Central memory CD4-positive, alpha-beta T cell (primary cell): ENCODE measurements at places on chromosomes 12 and 14.

GRCh38 chr14:77488558-77488957 lies 10.1 kb downstream of the ISM2 start:
- DNase-seq: no peak

- DNase-seq: no peak
Observed at GRCh38 chr12:18068355-18068754, 21.6 kb downstream of the RERGL start.

GRCh38 chr12:107667464-107667863 lies 18.1 kb upstream of the PWP1 start:
- DNase-seq: no peak

GRCh38 chr14:62706217-62706616 lies 339.0 kb downstream of the KCNH5 start:
- no peak for DNase-seq

GRCh38 chr12:126432780-126433179 lies 1367.5 kb downstream of the AACS start:
- DNase-seq: no peak

GRCh38 chr12:124273630-124274029 lies 21.3 kb upstream of the RFLNA start:
- no peak for DNase-seq

- no peak for DNase-seq
Observed at GRCh38 chr14:48849741-48850322, 736.3 kb downstream of the RPS29 start.

GRCh38 chr14:27372771-27373170 lies 774.9 kb upstream of the NOVA1 start:
- DNase-seq: no peak

DNA sequence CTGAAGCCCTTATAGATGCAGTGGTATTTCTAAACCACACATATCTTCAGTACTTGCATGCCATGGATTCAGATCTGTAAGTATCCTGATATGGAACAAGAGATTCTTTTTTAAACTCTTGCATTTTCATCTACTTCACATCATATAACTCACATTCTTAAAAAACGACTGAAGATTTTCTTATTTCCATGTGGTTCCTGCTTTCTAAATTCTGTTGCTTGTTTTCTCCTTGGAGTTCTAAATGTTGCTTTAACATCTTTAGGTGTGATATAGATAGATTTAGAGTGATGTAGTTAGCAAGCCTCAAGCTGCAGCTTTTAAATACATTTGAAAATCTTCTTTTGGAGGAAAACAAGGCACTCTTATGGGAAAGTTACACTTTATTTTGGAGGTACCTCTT lies 455.4 kb downstream of the FOXG1 start:
- no peak for DNase-seq

- no peak for DNase-seq
Observed at GRCh38 chr14:68444449-68445168, 348.3 kb downstream of the ZFP36L1 start.

- DNase-seq: no peak
Observed at GRCh38 chr12:67456431-67456901, 187.3 kb downstream of the CAND1 start.

DNA sequence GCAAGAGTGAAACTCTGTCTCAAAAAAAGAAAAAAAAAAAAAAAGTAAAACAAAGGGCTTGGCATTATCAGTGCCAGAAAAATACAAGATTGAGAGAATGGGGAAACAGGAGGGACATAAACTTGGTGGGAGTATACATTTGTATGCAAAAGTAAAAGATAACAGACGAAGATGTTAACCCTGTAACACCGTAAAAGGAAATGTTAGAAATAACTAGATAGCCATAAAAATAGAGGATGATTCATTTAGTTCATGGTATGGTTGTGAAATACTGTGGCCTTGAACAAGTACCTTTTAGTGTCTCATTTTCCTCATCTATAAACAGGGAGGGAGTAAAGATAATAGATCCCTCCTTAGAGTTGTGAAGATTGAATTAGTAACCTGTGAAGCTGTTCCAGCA lies 33.3 kb downstream of the ATP2A2 start:
- DNase-seq: no peak

DNA sequence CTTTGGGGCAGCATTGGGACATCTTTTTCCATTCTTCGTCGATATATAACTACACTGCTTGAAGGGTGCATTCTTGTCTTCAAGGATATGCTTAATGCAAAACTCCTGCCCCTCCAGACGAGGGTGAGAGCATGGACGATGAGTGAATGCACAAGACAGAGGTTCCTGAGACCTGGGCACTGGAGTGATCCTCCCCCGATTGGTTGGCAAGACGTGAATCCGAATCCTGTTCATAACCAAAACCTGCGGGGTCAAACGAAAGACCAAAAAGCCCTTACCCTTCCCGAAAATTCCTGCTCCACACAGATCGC lies 684 bp downstream of the KANSL2 start:
- no peak for DNase-seq

- DNase-seq: no peak
Observed at GRCh38 chr12:122104844-122105243, 26.3 kb downstream of the MLXIP start.

GRCh38 chr14:103194256-103195045 lies 71.2 kb downstream of the TNFAIP2 start:
- no peak for DNase-seq

DNA sequence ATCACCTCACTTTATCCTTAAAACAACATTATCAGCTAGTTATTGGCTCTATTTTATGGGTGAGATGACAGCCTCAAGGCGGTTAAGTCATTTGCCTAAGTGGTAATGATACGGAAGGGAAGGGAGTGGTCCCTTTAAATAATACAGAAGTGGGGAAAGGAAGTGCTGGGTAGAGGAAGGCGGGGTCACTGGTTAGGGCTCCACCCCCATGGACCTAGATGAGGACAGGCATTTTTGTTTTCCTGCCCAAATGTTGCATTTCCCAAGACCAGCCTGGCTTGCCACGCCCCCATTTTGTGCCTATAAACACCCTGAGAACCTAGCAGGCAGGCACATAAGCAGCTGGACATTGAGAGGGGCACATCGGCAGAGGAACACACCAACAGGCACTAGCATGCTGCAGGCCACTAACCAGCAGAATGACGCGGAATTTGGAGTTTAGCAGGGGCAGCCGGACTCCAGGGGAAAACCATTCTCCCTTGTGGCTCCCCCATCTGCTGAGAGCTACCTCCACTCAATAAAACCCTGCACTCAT lies 100.9 kb downstream of the EPS8 start:
- DNase-seq: no peak

DNA sequence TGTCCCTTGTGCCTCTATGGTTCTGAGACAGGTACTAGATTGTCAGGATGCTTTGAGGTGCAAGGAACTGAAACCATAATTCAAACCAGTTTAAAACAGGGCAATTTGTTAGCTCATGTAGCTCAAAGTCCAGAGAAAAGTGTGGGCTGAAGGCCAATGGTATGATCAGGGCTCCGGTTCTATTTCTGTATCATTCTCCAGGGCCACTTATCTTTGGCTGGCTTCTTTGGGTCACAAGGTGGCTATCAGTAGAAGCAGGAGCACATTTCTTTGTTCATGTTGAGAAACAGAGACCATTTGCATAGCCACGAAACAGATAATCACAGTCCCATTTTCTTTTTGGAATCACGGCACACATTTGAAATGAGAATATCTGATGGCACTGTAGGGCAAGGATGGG lies 294.9 kb downstream of the ETNK1 start:
- DNase-seq: no peak

DNA sequence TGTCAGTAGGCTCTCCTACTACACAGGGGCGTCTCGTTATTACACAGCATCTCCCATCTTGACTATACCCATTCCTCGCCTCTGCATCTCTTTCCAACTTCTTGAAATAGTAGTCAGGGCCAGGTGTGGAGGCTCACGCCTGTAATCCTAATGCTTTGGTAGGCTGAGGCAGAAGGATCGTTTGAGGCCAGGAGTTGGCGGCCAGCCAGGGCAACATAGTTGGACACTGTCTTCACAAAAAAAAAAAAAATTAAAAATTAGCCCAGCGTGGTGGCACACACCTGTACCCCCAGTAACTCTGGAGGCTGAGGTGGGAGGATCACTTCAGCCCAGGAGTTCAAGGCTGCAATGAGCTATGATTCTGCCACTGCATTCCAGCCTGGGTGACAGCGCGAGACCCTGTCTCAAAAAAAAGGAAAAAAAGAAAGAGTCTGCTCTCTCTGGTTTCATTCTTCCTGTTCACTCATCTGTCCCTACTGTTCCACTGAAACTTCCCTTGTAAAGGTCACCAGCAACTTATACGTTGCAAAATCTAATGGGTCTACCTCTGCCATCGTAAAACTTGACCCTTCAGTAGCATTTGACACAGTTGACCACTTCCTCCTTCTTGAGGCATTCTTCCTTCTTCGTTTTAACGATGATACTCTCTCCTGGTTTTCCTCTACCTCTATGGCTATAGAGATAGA lies 41.0 kb upstream of the PTGR2 start:
- no peak for DNase-seq

- DNase-seq: no peak
Observed at GRCh38 chr14:96260341-96260821, 4.4 kb downstream of the BDKRB1 start.

GRCh38 chr14:64823305-64823861 lies 56.3 kb downstream of the SPTB start:
- DNase-seq: peak; percentile 51

GRCh38 chr12:101200145-101200544 lies 9.9 kb downstream of the SLC5A8 start:
- DNase-seq: no peak

- DNase-seq: no peak
Observed at GRCh38 chr12:94123127-94123526, 25.2 kb upstream of the PLXNC1 start.

- DNase-seq: no peak
Observed at GRCh38 chr12:124418791-124419190, 123.9 kb downstream of the RFLNA start.

- no peak for DNase-seq
Observed at GRCh38 chr12:93518725-93519124, 51.4 kb downstream of the MRPL42 start.

DNA sequence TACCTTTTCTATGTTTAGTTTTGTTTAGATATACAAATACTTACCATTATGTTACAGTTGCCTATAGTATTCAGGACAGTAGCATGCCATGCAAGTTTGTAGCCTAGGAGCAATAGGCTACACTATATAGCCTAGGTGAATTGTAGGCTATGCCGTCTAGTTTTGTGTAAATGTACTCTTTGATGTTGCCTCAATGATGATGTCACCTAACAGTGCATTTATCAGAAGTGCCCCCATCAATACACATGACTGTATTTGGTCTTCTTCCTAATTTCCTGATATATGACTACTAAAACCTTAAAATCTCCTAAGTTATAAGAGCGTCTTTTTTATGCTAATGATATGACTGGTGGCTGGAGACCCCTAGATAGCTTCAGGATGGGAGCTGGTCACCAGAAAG lies 394.4 kb upstream of the STXBP6 start:
- DNase-seq: no peak

DNA sequence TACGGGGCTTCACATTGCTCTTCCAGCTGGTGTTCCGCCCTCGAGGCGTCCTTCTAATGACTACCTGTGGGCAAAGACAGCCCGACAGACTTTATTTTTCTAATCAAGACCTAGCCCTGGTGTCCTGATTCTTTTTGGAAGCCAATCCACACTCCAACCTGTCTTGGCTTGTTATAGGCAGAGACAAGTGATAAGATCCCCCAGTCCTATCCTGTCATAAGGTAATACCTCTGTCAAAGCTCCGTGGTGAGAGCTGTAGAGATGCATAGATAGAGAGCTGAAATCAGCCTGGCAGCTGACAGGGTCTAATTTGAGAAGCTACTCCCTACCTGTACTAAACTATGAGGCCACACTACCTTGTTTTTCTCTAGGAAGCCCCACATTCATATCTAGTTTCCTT lies 11.5 kb upstream of the WNK1 start:
- DNase-seq: no peak

DNA sequence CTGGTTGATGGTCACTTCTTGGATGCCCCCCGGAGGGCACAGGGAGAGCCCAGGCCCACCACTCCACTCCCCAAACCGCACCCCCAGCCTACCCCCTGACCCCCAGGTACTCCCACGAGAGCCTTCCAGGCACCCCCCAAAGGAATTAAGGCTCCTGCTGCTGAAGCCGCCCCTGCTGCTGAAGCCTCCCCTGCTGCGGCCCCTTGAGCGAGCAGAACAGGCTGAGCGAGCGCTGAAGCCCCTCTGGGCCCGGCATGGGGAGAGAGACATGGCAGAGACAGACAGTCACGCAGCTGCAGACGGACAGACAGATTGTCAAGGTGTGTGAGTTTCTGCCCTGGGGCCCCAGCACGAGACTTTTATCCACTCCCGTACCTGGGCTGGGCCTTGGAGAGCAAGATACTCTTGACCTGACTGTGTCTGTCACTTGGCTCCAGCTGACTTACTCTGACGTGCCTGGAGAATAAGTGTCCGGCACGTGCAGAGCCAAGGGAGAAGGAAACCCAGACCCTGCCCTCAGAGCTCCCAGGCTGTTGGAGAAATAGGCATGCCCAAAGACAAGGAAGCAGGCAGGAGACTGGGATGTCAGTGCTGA lies at the start of gene KRT78:
Gene KRT78 (minus strand): TSS at position 334 of the 595 bp plus-strand sequence. CDS start 64 bp downstream, at position 270.
- no peak for DNase-seq

- no peak for DNase-seq
Observed at GRCh38 chr14:105919458-105920150, 393.2 kb downstream of the TMEM121 start.

- no peak for DNase-seq
Observed at GRCh38 chr12:117523971-117524370, 162.5 kb upstream of the NOS1 start.

GRCh38 chr12:20475542-20475941 lies 107.2 kb downstream of the PDE3A start:
- no peak for DNase-seq

- no peak for DNase-seq
Observed at GRCh38 chr12:49294086-49294803, 702 bp upstream of the PRPH start.

DNA sequence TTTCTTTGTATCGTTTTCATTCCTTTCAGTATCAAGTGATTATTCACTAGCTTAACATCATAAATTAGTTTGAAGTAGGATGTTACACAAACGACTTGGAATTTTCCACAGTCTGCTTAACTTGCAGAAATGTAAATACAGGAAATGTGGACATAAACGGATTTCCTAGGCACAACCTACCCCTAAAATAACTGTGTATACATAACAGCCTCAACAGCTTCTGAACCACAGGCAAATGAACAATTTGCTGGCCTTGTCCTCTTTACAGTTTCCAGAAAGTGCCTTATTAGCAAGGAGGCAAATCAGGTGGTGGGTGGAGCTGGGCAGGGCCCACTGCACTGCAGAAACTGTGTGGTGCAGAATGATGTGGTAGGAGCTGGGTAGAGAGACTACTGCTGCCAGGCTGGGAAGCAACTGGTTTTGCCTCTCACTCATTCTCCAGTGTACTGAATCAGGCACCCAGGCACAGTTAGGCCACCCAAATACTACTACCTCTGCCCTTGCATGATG lies 14.1 kb downstream of the DRAM1 start:
- no peak for DNase-seq

DNA sequence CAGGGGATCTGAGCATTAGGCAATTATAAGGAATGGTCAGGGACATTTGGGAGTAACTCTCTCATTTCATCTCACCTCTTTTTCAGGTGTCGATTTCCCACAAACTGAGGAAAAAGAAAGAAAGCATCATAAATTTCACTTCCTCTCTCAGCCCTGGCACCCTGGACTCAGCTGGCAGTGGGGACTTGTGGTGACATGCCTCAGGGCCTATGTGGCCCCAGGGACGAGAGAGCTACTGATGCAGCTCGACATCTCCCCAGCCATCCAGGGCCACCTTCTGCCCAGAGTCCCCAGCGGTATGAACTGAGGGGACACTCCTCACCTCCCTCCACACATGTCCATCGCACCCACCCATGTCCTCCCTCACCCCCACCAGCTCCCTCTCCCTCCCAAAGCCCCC lies 11.7 kb downstream of the TNFRSF1A start:
- DNase-seq: no peak

GRCh38 chr14:64762044-64763034 lies 58.1 kb downstream of the PLEKHG3 start:
- DNase-seq: peak; percentile 60
